ENCODE measurements at places on chromosomes 3 and 15. TPM values are rescaled to one million over a fixed set of nuclear protein-coding genes. Genes with fewer than 3 reads are reported as not detected.

The VGLL3 gene
- 14.5 TPM for total RNA-seq

The STRIT1 gene
- not detected for total RNA-seq

The TOPAZ1 gene
- total RNA-seq = not detected

The PLAAT1 gene
- not detected for total RNA-seq

The COL7A1 gene
- 5.4 TPM for total RNA-seq
